ENCODE measurements at places on chromosomes 2 and 18.

GRCh38 chr2:108288534-108289106, at the start of gene SULT1C2:
TSS of gene SULT1C2 (plus strand) at chr2:108288895. CDS start at chr2:108293668, 4,773 bp downstream.
- no peak for DNase-seq

DNA sequence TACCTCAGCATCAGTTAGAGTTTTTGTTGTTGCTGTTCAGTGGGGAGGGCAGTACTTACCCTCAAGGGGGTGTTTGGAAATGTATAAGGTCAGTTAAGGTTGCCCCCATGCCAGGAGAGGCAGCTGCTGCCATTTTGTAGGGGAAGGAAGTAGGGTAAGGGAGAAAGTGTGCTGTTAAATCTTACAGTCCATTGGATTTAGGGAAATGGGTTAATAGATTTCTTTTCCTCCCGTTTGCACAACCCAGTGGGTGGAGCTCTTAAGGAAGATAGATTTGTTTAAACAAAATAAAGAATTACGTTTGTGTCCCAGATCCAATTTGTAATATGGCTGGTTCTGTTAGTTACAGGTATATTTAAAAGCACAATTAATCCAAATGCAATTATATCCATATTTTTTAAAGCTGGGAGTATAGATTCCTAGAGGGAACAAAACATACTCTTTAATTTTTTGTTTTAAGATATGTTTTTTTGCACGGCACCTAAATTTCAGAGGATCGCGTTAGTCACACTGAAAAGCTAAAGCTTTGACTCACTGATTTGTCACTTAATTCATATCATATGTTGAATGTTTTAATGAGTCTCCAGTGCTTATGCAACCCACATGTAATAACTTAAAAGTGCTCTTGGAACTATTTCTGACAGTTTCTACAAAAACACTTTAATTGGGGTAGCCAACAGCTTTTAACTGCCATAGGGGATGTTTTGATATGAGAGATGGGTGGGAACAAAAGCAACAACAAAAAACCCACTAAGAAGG, 9.0 kb upstream of the CWC22 start:
- DNase-seq, result no peak

DNA sequence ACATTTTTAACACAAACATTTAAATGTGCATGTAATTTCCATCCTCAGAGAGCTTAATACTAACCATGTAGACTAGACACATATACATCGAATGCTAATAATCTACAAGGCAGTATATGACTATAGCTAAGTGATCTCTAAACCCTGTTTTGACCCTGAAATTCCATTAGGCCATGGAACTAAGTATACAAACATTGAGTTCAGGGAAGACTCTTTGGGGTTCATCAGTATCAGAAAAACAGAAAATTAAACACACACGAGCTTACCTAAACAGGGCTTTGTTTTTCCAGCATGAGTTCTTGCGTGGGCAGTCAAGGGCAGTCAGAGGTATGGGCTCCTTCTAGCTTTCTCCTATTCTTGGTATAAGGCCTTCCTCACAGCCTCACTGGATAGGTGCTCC, 106.0 kb upstream of the COPS8 start:
- no peak for DNase-seq

DNA sequence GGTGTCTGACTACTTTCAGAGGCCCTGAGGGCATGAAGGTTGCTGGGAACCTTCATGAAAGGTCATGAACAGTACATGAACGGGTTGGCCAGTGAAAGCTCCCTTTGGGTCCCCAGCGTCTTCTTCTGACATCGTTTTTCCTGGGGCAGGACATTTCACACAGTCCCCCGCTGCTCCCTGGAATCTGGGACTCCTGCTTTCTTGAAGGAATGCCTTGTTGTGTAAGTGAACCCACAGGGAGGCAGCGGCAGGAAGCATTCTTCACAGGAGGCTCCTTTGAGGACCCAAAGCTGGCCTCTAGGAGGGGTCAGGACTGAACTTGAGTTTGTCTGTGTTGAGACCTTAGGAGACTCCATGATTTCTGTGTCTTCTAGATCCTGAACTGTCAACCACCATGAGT, 144.3 kb downstream of the KCNE4 start:
- no peak for DNase-seq

- no peak for DNase-seq
These were observed 150.7 kb downstream of the THADA start for GRCh38 chr2:43444989-43445645.

DNA sequence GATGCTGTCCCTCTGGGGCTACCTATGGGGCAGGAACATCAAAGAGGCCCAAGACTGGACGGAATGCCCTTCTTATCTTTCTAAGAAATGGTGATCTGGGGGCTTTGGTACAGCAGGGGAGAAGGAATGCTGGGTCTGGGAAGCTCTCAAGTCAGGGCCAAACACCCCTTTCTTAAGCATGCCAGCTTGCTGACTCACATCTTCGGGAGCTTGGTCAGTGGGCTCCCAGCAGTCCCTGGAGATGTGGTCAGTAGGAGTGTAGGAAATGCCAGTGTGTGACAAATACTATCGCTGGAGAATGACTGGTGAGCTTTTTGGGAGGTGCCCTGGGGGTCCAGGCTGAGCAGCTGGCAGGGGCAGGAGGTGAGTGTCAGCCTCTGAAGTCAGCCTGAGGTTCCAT, 105.0 kb upstream of the CDC42EP3 start:
- DNase-seq, result no peak

DNA sequence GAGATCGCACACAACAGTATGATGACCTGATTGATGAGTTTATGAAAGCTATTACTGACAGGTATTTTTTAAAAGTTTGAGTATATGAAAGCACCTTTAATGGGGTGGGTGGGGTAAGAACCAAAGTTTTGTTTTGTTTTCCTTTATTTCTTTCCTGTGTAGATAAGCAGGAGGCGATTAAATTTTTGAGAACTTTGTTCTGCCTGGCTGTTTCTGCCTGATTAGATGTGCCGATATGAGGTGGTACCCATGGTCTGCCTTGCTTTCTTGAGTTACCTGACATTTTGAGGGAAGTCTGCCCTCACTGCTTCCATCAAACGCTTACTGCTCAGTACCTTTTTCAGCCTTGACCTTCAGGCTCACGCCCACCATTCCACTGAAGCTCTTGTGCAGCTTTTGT, 39.2 kb downstream of the ME2 start:
- DNase-seq, result no peak
